CD4-positive, CD25-positive, alpha-beta regulatory T cell (primary cell): ENCODE measurements at places on chromosomes 11 and 22.

GRCh38 chr11:2489083-2489482, 44.3 kb downstream of the KCNQ1 start:
- DNase-seq, result no peak
- no peaks in the 10 kb centered on the region for H3K27me3 ChIP-seq
- H3K36me3 ChIP-seq, result no peaks in the 10 kb centered on the region
- H3K27ac ChIP-seq, result no peak overlapping the region
- H3K4me1 ChIP-seq, result no peaks in the 10 kb centered on the region

- H3K4me1 ChIP-seq, result no peaks in the 10 kb centered on the region
- no peaks in the 10 kb centered on the region for H3K27me3 ChIP-seq
- peaks cover 3% of the 10 kb centered on the region for H3K36me3 ChIP-seq
- no peak for DNase-seq
- no peak overlapping the region for H3K27ac ChIP-seq
Observed at GRCh38 chr11:108897071-108897481, 232.2 kb downstream of the DDX10 start.

DNA sequence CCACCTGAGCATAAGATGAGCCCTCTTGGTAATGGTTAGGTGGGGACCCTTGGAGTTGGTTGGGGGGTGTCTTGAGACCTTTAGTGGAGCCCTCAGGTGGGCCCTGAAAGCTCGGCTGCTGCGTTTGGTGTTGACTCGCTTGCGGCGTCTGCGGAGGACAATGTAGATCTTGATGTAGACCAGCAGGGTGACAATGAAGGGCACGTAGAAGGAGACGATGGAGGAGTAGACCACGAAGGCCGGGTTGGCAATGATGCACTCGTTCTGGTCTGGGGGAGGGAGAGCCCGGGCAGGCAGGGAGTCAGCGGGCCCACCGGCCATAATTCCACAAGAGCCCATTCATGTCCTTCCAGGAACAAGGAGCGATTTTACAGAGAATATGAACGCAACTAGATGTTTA, 27.8 kb downstream of the ANKK1 start:
- H3K4me1 ChIP-seq, result no peaks in the 10 kb centered on the region
- no peaks in the 10 kb centered on the region for H3K36me3 ChIP-seq
- no peaks in the 10 kb centered on the region for H3K27me3 ChIP-seq
- H3K4me3 ChIP-seq, result no peak overlapping the region
- no peak overlapping the region for H3K27ac ChIP-seq

DNA sequence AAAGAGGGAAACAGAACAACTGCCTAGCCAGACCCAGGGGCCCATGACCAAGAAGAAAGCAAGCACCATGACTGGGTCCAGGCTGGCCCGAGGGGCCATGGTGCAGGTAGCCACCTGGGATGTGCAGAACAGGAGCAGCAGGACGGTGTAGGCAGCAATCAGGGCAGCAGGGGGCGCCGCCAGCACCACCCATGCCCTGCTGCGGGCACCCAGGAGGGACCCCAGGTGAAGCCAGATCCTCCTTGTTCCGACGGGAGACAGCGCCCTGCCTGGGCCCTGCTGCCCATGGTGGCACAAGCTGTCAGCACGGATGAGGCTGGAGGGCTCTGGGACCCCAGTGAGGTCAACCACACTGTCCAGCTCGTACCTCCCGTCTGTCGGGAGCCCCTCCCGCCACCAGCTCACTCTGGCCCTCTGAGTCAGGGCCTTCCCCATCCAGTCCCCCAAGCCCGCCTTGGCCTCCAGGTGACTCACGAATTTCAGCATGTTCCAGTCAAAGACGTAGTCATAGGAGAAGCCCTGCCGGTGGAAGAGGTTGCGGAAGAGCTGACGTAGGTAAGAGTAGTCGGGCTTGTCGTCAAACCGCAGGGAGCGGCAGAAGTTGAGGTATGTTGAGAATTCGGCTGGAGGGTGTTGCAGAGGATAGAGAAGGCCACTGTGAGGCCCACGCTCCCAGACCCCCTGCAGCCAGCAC, 18.8 kb downstream of the CSNK1E start:
- H3K27ac ChIP-seq, result no peak overlapping the region
- H3K36me3 ChIP-seq, result peaks cover 56% of the 10 kb centered on the region
- H3K4me3 ChIP-seq, result no peak overlapping the region
- H3K4me1 ChIP-seq, result no peaks in the 10 kb centered on the region
- no peaks in the 10 kb centered on the region for H3K27me3 ChIP-seq
- DNase-seq, result peak; percentile 32

- no peak overlapping the region for H3K4me3 ChIP-seq
- no peak overlapping the region for H3K27ac ChIP-seq
- no peaks in the 10 kb centered on the region for H3K4me1 ChIP-seq
- no peaks in the 10 kb centered on the region for H3K36me3 ChIP-seq
- no peak for DNase-seq
Observed at GRCh38 chr11:15977116-15977515, 379.2 kb downstream of the SOX6 start.

GRCh38 chr11:61026121-61027031, 54.9 kb downstream of the CD6 start:
- DNase-seq, result peak; percentile 35
- no peaks in the 10 kb centered on the region for H3K36me3 ChIP-seq
- peaks cover 74% of the 10 kb centered on the region for H3K4me1 ChIP-seq
- H3K27me3 ChIP-seq, result no peaks in the 10 kb centered on the region

GRCh38 chr22:22893891-22894739, 6.5 kb downstream of the IGLL5 start:
- no peak for DNase-seq
- no peaks in the 10 kb centered on the region for H3K27me3 ChIP-seq
- no peaks in the 10 kb centered on the region for H3K4me1 ChIP-seq
- no peaks in the 10 kb centered on the region for H3K36me3 ChIP-seq
- H3K27ac ChIP-seq, result no peak overlapping the region

GRCh38 chr11:12538889-12539421, 135.3 kb upstream of the TEAD1 start:
- no peak for DNase-seq
- no peaks in the 10 kb centered on the region for H3K36me3 ChIP-seq
- no peaks in the 10 kb centered on the region for H3K4me1 ChIP-seq
- H3K27ac ChIP-seq, result no peak overlapping the region
- no peaks in the 10 kb centered on the region for H3K27me3 ChIP-seq

DNA sequence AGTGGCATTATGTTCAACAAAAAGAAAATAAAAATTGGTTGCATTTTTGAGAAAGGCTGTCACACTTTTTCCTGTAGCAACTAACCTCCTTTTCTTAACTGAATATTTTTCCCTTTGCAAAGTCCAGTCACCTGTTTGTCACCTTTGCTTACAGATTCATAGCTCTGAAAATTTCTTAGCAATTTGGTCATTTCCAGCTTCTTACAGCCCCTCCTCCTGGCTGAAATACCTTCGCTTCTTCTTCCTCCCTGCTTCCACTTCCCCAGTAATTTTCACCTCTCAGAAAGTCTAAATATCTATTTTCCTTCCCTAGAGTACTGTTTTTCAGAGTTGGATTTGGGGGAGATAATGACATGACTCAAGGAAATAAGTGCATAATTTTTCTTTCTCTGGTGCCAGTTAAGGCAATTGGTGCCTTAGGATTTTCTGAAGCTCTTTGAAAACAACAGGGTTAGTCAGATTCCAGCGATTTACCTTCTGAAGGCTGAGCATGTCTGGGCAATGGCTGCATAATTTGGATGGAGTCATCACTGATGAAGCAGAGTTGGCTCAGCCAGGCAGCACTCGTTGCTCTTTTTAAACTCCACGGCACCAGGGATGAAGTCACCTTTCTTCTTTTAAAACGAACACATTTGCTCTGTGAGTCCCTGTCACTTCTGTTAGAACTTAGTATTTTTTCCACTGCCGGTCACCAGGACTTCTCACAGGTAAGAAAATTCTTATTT, 62.1 kb upstream of the AMOTL1 start:
- H3K27me3 ChIP-seq, result peaks cover 3% of the 10 kb centered on the region
- H3K4me1 ChIP-seq, result no peaks in the 10 kb centered on the region
- no peak overlapping the region for H3K27ac ChIP-seq
- no peak for DNase-seq
- H3K36me3 ChIP-seq, result no peaks in the 10 kb centered on the region

- H3K27me3 ChIP-seq, result no peaks in the 10 kb centered on the region
- DNase-seq, result no peak
- H3K4me1 ChIP-seq, result no peaks in the 10 kb centered on the region
- no peaks in the 10 kb centered on the region for H3K36me3 ChIP-seq
- H3K27ac ChIP-seq, result no peak overlapping the region
- no peak overlapping the region for H3K4me3 ChIP-seq
Observed at GRCh38 chr22:49462795-49463194, 364.9 kb downstream of the BRD1 start.

DNA sequence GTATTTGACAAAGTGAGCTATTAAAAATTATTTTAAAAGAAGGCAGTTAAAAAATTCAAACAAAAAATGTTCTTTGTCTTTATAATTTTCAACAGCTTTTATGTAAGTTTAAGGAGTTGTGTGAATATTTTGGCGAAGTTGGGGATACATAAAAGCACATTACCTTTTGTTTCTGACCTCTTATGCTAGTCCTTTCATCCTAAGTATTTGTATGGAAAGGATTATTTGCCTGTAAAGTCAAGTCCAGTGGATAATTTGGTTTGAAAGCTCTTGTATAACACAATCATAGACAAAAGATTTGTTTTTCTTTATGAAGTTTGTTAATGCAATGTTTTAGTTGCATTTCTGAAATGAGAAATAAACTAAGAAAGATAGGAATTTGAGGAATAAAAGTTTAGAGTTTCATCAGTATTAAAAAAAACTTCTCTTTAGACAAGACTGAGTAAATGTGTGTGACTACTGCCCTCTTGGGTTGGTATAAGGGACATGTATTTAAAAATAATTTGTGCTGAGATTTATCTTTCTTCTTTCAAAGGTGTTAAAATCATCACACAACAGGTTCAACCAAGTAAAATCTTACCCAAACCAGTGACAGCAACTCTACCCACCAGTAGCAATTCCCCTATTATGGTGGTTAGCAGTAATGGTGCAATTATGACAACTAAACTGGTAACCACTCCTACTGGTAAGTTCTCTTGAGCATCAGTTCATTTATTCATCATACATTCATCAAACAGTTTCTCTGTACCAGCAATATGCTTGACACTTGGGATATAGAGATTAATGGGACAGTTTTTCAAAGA, 68.2 kb downstream of the EMSY start:
- no peak overlapping the region for H3K27ac ChIP-seq
- peaks cover 12% of the 10 kb centered on the region for H3K36me3 ChIP-seq
- H3K4me3 ChIP-seq, result no peak overlapping the region
- H3K4me1 ChIP-seq, result no peaks in the 10 kb centered on the region
- DNase-seq, result no peak

GRCh38 chr11:65187971-65188461, 6.3 kb downstream of the CAPN1 start:
- H3K36me3 ChIP-seq, result peaks cover 64% of the 10 kb centered on the region
- no peak overlapping the region for H3K4me3 ChIP-seq
- no peak for DNase-seq
- peaks cover 17% of the 10 kb centered on the region for H3K4me1 ChIP-seq
- no peak overlapping the region for H3K27ac ChIP-seq

DNA sequence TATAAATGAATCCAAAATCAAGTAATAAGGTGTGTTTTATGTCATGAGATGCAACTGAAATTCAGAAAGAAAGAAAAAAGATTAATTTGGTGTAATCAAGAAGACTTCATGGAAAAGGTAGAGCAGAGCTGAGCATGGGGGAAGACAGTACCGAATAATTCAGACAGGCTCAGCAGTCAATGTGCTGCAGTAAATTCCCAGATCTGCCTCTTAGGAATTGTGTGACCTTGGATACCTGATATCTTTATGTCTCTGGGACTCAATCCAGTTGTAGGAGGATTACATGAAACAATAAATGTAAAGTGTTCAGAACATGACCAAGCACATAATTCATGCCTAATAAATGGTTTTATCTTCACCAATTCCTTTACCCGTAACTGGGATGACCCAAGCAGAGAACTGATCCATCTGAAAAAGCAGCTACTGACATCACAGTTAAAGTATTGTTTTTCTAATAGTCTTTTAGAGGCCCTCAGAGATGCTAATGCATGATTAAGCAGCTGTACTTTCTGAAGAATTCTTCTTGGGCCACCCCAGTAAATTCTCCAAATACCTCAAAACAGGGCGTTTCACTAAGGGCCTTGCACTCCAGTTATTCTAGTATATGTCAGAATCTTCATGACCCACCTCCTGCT, 7.8 kb downstream of the MS4A12 start:
- DNase-seq, result no peak
- H3K4me3 ChIP-seq, result no peak overlapping the region
- H3K27ac ChIP-seq, result no peak overlapping the region
- H3K4me1 ChIP-seq, result no peaks in the 10 kb centered on the region
- no peaks in the 10 kb centered on the region for H3K27me3 ChIP-seq
- H3K36me3 ChIP-seq, result no peaks in the 10 kb centered on the region

GRCh38 chr11:17905477-17905876, 107.4 kb downstream of the SERGEF start:
- DNase-seq, result no peak
- peaks cover 8% of the 10 kb centered on the region for H3K36me3 ChIP-seq
- H3K4me3 ChIP-seq, result no peak overlapping the region
- H3K27ac ChIP-seq, result no peak overlapping the region
- H3K27me3 ChIP-seq, result no peaks in the 10 kb centered on the region
- H3K4me1 ChIP-seq, result no peaks in the 10 kb centered on the region

- no peaks in the 10 kb centered on the region for H3K27me3 ChIP-seq
- no peak overlapping the region for H3K27ac ChIP-seq
- peaks cover 7% of the 10 kb centered on the region for H3K36me3 ChIP-seq
Observed at GRCh38 chr11:69089258-69089657, 40.5 kb downstream of the TPCN2 start.

DNA sequence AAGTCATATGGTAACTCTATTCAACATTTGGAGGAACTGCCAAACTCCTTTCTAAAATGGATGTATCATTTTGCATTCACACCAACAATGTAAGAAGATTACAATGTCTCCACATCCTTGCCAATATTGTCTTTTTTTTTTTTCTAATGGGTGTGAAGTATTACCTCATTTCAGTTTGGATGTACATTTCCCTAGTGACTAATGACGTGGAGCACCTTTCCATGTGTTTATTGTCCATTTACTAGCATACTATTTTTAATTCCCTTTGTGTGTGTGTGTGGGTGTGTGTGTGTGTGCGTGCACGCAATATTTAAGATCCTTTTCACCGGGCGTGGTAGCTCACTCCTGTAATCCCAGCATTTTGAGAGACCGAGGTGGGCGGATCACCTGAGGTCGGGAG, 62.7 kb downstream of the APOL3 start:
- H3K27ac ChIP-seq, result no peak overlapping the region
- no peaks in the 10 kb centered on the region for H3K4me1 ChIP-seq
- no peaks in the 10 kb centered on the region for H3K36me3 ChIP-seq
- no peak overlapping the region for H3K4me3 ChIP-seq

GRCh38 chr22:38485783-38486182, 17.9 kb downstream of the KDELR3 start:
- no peak overlapping the region for H3K4me3 ChIP-seq
- no peak for DNase-seq
- H3K36me3 ChIP-seq, result peaks cover 96% of the 10 kb centered on the region

GRCh38 chr11:68099057-68099456, 22.1 kb downstream of the CHKA start:
- no peak overlapping the region for H3K27ac ChIP-seq
- H3K27me3 ChIP-seq, result no peaks in the 10 kb centered on the region
- no peaks in the 10 kb centered on the region for H3K36me3 ChIP-seq

DNA sequence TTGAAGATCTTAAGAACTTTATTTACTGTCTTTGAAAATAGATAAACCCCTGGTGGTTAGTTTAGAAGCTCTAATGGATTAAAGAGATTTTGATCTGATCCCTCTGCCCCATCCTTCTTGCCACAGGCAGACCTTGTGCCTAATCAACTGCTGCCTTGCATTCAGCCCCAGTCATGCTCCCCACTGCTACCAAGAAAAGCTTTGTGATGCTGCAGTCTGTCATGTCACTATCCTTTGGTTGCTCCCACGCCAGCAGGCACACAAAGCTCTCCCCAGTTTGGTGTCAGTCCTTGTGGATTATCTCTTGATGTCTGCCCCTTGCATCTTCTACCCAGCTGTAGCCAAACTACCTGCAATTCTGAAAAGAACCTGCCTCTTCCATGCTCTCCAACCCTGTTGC, 112.2 kb downstream of the MTNR1B start:
- H3K4me1 ChIP-seq, result no peaks in the 10 kb centered on the region
- no peak overlapping the region for H3K4me3 ChIP-seq
- no peaks in the 10 kb centered on the region for H3K36me3 ChIP-seq
- no peak overlapping the region for H3K27ac ChIP-seq
